ENCODE measurements at places on chromosomes 2 and 18. TPM values are rescaled to one million over a fixed set of nuclear protein-coding genes. Genes with fewer than 3 reads are reported as not detected.

The ANKRD53 gene
- total RNA-seq = 5.5 TPM

GRCh38 chr2:217604527-217605194, 398.1 kb downstream of the TNS1 start:
- H3K36me3 ChIP-seq = no peaks in the 10 kb centered on the region
- H3K4me3 ChIP-seq = no peak overlapping the region
- H3K27ac ChIP-seq = no peak overlapping the region
- DNase-seq = no peak
- H3K4me1 ChIP-seq = no peaks in the 10 kb centered on the region

The G6PC2 gene
- total RNA-seq = not detected

GRCh38 chr2:72037261-72037666, 110.4 kb downstream of the CYP26B1 start:
- no peaks in the 10 kb centered on the region for H3K36me3 ChIP-seq
- no peak for DNase-seq
- no peak overlapping the region for H3K4me3 ChIP-seq
- H3K4me1 ChIP-seq = peaks cover 29% of the 10 kb centered on the region
- H3K27me3 ChIP-seq = no peaks in the 10 kb centered on the region
- H3K27ac ChIP-seq = no peak overlapping the region

DNA sequence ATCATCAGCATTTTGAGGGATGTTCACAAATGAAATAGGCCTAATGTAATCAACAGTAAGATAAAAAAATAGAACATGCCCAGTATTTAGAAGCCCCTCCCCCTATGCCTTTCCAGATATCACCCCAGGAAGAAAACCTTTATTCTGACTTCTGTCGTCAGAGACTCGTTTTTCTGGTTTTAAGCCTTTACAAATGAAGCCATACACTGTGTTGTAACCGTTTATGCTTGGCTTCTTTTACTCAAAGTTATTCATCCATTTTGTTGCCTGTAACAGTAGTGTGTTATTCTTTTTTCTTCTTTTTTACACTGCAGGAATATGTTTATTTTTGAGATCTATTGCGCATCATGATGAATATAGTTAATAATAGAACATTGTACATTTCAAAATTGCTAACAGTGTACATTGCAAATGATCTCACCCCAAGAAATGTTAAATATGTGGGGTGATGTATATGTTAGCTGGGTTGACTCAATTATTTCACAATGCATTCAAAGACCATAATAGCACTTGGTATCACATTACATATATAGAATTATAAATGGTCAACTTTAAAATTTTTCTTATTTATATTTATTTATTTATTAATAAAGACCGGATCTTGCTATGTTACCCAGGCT, 28.1 kb upstream of the PNPT1 start:
- H3K4me3 ChIP-seq = no peak overlapping the region
- no peaks in the 10 kb centered on the region for H3K4me1 ChIP-seq
- DNase-seq = no peak
- no peak overlapping the region for H3K27ac ChIP-seq
- no peaks in the 10 kb centered on the region for H3K27me3 ChIP-seq
